Activated T-helper 9 cell treated with anti-CD3 and anti-CD28 coated beads, Interleukin-2, amount 50 U/mL, for 16 hours (primary cell): ENCODE measurements at places on chromosomes 5 and 9.

DNA sequence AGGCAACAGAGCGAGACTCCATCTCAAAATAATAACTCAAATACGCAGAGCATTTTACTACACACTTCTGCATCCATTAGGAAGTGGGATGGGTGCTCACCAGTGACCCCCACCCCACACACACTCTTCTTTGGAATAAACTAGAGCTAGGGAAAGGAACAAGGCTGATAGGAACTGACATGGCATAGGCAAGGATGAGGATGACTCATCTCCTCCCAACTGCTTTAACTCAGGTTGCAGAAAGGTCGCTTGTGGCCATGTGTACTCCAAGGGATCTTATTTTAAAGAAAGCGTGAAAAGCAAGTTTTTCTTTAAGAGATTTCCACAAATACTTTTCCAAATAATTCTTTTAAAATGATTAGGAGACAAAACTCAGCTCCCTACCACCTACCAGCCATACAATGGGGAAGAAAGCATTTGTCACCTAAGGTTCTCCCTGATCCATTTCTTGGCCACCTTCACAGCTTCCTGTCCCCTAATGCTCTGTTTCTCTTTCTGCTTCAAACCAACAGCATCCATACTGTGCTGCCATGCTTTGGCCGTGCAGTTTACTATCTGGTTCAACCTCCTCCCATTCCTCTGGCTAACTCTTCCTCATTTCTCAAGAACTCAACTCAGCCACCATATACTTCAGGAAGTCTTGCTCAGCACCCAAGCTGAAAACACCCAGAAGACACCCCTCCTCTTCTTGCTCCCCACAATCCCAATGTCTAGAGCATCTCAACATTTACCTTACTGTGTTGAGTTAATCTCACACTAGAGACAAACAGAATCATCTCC, 211.9 kb downstream of the ACTL7B start:
- no peak for DNase-seq

GRCh38 chr5:98941131-98941883, 12.5 kb upstream of the CHD1 start:
- DNase-seq = no peak

- no peak for DNase-seq
Observed at GRCh38 chr5:180212363-180213255, 3.6 kb upstream of the RASGEF1C start.

DNA sequence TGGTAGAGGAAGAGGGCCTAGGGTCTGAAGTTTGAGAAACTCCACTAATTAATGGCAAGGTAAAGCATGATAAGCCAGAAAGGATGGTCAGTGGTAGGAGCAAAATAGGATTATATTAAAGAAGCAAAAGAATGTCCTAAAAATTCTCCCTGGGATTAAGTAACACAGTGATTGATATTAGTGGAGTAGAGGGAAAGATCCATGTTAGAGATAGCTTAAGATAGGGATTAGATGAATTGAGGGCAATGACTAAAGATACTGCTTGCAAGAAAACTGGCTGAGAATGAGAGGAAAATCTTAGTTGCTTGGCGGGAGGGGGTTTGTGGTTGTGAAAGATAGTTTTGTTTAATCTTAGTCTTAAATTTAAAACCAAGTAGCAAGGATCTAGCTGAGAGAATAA, 255.6 kb downstream of the EPB41L4A start:
- DNase-seq = no peak

DNA sequence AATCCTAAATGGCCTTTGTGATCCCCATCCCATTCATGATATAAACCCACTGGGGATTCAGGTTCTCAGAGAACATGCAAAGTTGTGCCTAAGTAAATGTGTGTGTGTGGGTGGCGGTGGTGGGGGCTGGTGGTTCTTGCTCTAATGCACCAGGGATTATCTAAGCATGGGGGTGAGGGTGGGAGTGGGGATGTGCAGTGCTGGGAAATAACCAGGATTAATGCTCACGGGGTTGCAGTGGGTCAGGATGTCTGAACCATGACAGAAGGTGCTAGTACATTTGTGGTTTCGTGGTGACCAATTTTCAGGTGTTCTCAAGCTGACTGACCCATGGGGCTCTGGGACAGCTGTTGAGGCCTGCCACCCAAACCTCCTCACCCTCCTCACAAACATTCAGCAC, 101.0 kb downstream of the ZNF608 start:
- no peak for DNase-seq

GRCh38 chr9:16293610-16294009, 576.9 kb downstream of the BNC2 start:
- no peak for DNase-seq

- DNase-seq = no peak
Observed at GRCh38 chr5:57413145-57413544, 69.5 kb downstream of the ACTBL2 start.

DNA sequence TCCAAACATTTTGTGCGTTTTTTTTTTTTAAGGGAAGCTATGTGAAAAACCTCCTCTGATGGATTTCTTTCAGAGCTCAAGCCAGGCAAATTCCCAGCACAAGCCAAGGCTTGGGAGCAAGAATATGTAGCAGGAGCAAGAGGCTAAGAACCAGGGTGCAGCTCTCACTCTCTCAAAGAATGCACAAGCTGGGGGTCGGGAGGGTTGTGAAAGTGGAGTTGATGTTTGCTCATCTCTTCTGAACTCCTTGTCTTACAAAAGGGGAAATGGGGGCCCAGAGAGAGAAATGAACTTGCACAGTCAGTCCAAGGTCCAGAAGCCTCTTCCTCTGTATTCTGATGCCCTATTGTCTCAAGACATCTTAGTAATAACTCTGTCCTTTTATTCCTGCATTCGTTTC, 7.7 kb upstream of the TRAF1 start:
- DNase-seq = no peak

GRCh38 chr5:160251406-160252155, 22.3 kb downstream of the FABP6 start:
- DNase-seq = no peak

GRCh38 chr9:98992885-98993569, 49.3 kb downstream of the COL15A1 start:
- DNase-seq = no peak

DNA sequence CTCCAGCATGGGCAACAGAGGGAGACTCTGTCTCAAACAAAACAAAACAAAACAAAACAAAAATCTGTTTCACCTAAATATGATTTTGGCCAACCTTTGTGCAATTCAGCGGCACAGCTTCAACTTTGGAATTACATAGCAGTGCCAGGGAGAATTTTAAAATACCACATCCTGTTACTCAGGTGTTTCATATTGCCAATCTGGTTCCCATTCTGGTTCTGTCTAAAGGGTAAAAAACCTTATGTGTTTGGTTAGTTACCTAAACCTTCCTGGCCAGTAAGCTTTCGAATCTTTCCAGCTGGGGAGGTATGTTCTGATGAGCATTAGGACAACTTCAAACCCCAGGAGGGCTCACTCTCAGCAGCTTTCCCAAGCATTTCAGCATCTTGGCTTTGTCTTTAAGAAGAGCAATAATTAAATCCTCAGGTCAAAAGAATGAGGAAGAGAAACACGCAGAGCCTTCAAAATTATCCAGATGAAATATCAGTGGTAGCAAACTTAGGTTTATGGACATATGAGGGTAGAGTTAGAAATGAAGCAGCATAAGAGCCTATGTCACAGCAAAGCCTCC, 2.7 kb downstream of the DAB2 start:
- DNase-seq = no peak

GRCh38 chr9:117392992-117393391, 21.9 kb downstream of the ASTN2 start:
- DNase-seq = no peak

GRCh38 chr9:97735070-97735600, 38.0 kb upstream of the XPA start:
- DNase-seq = no peak

GRCh38 chr5:45334939-45335338, 361.2 kb downstream of the HCN1 start:
- DNase-seq = no peak

GRCh38 chr9:38172586-38172985, 103.6 kb upstream of the SHB start:
- DNase-seq = no peak

DNA sequence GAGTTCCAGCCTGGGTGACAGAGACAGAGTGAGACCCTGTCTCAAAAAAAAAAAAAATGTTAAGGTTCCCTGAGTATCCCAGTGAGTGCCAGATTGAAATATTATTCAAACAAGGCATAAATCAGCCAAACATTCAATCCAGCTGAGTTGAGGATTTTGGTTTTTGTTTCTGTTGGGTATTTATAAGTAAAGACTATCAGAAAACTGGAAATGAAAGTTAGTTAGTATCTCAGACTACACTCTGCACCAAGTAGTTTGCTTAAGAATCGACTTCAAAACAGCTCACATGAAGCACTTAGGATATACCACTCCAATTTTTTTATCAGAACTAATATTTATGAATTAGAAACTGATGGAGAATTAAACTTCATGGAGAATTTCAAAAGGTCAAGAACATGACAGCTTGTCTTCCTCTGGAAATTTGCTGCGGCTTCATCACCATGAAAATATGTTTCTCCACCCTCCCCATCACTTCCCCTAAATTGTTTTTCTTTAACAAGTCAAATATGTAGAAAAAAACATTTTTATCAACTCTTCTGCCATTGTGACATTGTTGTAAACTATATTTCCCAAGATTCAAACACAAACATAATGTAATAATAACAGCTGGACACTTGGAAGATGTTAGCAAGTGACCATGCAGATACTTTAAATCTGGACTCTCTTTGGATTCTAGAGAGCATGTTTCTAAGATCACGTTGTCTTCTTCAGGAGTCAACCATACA, 110.0 kb upstream of the PTGER4 start:
- no peak for DNase-seq

GRCh38 chr5:149387982-149388381, 8.9 kb upstream of the IL17B start:
- no peak for DNase-seq

DNA sequence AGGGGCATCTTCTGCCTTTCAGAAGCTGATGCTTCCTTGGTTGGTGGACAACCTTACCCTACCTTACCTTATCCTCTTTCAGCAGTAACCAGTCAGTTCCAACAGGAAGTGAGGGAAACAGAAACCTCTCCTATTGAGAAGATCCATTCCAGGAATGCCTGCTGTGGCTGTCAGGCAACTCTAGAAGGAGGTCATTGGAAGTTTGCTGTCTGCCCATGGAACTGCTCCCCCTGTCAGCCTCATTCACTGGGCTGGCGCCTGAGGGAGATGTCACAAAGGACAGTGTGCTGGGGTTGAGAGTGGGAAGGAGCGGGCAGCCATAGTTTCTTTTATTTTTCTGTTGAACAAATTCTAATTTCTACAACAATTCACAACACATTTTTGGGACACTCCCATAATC, 54.7 kb downstream of the IRX1 start:
- no peak for DNase-seq

- no peak for DNase-seq
Observed at GRCh38 chr9:120885958-120886357, 9.0 kb upstream of the PHF19 start.

DNA sequence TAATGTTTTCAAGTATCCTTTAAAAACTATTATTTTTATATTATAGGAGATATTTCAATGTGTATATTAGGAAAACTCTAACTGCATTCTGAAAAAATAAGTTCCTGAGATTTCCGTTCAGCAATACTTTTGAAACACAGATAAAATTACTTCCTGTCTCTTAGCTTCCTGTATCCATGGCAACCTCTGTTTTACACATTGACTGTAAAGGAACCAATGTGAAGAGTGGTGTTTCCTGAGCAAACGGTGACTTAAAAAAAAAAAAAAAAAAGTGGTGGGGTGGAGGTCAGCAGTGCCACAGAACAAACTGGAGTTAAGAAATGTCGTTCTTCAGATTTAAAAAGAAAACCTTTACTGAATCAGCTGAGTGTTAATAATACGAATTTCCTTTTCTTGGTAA, at the start of gene LRRC70:
LRRC70 (plus strand) TSS at position 280 of the 400 bp plus-strand sequence. CDS start 620 bp downstream, outside the sequence.
- DNase-seq = no peak

GRCh38 chr9:123821619-123822018, 108.3 kb downstream of the DENND1A start:
- no peak for DNase-seq

DNA sequence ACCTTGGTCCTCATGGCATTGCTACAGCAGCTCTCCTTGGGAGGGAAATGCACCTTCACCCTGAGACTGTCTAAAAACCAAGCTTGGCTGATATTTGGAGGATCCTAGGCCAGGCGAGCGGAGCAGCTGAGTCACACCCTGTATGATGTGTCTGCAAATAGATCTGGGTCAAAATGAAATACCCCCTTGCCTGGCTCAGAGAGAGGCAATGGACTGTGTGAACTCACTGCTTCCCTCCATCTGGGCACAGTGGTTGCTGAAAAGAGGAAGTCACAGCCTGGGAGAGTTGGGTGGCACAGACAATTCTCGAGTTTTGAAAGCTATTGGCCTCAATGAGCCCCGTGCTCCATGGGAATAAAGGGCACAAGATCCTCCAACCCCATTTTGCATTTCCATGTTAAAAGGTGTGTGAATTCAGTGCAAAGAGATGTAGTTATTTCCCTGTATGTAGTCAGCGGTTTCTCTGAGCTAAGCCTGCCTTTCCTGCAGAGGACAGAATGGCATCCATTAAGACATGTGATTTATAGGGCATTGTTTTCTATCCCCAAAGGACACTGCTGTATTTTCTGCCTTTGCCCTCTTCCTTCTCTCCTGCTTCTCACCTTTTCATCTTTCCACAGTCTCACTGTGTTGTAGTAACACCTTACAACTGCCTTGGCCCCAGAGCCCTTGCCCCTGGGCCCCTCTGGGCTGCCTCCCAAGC, 177.2 kb downstream of the GADD45G start:
- no peak for DNase-seq

DNA sequence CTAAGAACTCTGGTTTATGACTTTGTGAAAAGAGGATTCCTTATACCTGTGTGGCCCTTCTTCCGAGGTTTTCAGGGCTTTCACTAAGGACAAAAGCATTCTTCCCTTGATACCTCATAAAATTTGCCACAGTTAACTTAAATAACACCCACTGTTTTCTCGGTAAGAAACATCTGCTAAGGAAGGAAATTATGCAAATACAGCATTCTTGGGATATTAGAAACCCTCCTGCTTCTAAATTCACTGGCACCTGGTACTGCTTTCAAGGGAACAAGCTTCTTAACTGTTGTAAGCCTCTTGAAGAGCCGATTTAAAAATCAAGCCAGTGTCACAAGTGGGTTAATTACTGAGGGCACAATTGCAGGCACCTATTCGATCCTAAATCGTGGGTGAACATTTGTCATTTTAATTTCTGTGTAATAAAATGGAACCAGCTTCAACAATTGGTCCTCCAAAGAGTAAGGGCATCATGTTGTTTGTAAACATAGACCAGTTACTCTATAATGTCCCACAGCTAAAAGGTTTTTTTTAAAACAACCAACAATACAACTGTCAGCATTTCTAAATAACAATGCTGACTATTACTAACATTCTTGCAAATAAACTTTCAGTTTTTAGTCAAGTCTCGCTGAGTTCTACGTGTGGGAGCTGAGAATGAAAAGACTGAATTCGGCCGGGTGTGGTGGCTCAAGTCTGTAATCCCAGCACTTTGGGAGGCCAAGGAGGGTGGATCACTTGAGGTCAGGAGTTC, 26.6 kb downstream of the AK3 start:
- no peak for DNase-seq

DNA sequence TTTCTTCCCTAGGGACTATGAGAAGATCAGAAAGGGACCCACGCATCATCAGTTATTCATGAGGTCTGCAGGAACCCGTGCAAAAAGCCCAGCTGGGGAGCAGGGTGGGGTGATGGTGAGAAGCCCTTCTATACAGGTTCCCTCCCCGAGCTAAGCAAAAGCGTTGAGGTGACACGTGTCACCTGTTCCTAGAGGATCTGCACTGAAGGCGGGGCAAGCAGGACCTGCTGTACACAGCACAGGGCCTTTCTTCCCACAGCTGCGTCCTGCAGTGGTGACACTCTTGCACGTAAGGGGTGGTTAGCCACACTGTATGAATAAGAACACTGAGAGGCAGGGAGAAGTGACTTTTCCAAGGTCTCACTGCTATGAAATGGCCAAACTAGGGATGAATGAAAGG, 37.2 kb upstream of the SH3PXD2B start:
- DNase-seq = no peak
